ENCODE measurements at places on chromosomes 13 and 19.

- no peak for DNase-seq
These were observed 92.7 kb downstream of the FGF14 start for GRCh38 chr13:102309110-102309509.

- DNase-seq = no peak
These were observed 63.6 kb downstream of the ZNF44 start for GRCh38 chr19:12230751-12231733.

GRCh38 chr13:34335014-34336007, 517.4 kb downstream of the RFC3 start:
- DNase-seq = no peak

DNA sequence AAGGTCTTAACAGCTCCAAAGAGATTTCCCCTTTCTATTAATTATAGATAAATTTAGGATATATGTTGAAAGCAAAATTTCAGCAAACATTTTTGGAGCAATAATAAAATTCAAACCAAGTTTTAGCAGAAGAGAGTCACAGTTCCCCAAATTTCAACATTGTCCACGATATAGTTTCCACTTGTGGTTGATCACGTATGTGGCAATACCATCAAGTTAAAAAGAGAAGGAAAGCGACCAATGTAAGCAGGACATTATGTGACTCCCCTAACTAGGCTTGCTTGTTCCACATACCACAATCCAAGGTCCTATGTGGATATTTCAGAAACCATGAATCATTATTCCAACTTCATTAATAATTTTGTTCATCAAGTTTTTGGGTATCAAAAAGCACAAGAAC, 52.8 kb downstream of the ELF1 start:
- DNase-seq = no peak
